ENCODE measurements at places on chromosomes 2 and 18. TPM values are rescaled to one million over a fixed set of nuclear protein-coding genes. Genes with fewer than 3 reads are reported as not detected.

Gene LHCGR
- not detected for total RNA-seq

Gene RPS27A
- 1,035 TPM for total RNA-seq

Gene SELENOI
- total RNA-seq = 12.6 TPM

Gene C2orf72
- total RNA-seq = 0.17 TPM

Gene ARL4C
- total RNA-seq = 74.6 TPM

Gene TLX2
- total RNA-seq = 0.58 TPM

Gene STARD6
- total RNA-seq = not detected

Gene SULT1C3
- not detected for total RNA-seq

Gene TXNDC2
- total RNA-seq = under 0.01 TPM

Gene C2orf80
- total RNA-seq = not detected

Gene FEV
- total RNA-seq = under 0.01 TPM

Gene PROC
- not detected for total RNA-seq

Gene MYO7B
- not detected for total RNA-seq

Measured in smooth muscle cell of trachea (primary cell).